ENCODE measurements at places on chromosomes 6 and 20. TPM values are rescaled to one million over a fixed set of nuclear protein-coding genes. Genes with fewer than 3 reads are reported as not detected.

GRCh38 chr6:129267028-129267427, 384.1 kb downstream of the LAMA2 start:
- no peak for DNase-seq

- DNase-seq, result no peak
These were observed 32.2 kb upstream of the IPCEF1 start for GRCh38 chr6:154388803-154389202.

GRCh38 chr6:6224933-6225486, 95.5 kb downstream of the F13A1 start:
- DNase-seq, result no peak

GRCh38 chr6:132931936-132932514, 117.7 kb downstream of the RPS12 start:
- no peak for DNase-seq

- no peak for DNase-seq
These were observed 83.4 kb downstream of the MAP7 start for GRCh38 chr6:136466777-136467176.

DNA sequence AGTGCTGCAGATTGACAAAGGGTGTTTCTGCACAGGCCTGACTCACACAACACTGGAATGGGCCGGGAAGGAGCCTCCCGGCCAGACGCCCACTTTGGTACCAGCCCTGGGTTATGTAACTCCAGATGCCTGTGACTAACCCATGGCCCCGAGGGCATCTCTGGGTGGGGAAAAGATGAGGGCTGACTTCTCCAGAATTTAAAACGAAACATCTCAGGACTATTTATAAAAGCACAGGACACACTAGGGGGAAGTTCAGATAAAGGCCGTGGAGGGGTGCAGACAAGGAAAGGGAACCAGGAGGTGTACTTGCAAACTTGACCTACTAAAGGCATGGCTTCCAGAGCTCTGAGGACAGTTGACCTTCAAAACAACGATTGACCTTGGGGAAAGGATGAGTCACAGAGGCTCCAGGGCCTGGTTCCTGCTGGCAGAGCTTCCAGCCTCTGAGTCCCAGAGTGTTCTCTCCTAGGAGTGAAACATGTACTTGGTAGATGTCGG, 196.9 kb downstream of the NFATC2 start:
- no peak for DNase-seq

DNA sequence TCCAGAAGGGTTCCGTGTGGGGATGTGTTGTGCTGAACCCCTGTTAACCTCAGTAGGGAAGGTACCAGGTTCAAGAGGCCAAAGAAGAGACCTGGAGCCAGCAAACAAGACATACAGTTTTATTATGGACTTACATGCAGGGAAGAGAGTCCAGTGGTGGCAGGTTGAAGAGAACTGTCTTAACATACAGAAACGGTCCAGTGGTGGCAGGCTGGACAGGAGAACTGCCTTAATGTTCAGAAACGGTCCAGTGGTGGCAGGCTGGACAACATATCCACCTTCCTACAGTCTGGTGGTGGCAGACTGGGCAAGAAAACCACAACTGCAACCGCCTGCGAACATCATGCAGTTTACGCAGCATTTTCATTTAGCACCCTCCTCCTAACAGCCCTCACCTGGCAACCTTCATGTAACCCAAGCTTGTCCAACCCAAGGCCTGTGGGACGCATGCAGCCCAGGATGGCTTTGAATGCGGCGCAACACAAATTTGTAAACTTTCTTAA, 75.9 kb downstream of the PHACTR3 start:
- DNase-seq, result no peak

GRCh38 chr6:98477231-98477630, 357.1 kb upstream of the POU3F2 start:
- DNase-seq, result no peak

DNA sequence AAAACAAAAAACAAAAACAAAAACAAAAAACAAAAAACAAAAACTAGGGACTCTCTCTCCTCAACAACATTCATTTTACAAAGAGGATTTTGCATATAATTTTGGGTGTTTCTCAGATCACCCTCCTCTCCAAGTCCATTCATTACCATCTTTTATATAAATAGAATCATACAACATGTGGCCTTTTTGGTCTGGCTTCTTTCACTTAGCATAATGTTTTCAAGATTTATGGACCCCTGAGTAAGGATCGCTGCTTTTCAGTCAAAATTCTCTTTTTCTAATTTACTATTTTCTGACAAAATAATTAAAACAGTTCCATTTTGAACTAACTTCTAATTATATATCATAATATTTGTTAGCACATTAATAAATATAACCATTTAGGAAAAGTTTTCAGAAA, 94.8 kb downstream of the UBE3D start:
- no peak for DNase-seq

DNA sequence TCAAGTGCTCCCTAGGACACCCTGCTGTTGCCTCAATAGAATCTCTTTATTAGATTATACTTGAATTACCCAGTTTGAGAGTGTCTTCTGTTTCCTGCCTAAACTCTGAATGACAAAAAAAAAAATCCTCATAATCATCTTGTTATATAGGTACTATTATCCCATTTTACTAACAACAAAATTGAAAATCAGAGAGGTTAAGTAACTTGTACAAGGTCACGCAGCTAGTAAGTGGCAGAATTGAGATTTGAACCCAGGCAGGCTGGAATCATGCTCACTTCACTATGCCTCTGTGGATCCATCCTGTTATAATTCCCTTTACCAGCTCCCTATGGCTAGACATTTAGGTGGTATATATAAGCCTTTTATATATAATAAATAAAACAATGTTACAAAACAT, 36.6 kb upstream of the UBR2 start:
- DNase-seq, result no peak

GRCh38 chr20:658731-659291, 5.8 kb upstream of the SRXN1 start:
- DNase-seq, result no peak

- DNase-seq, result no peak
These were observed 24.0 kb downstream of the BTBD3 start for GRCh38 chr20:11941593-11942246.

DNA sequence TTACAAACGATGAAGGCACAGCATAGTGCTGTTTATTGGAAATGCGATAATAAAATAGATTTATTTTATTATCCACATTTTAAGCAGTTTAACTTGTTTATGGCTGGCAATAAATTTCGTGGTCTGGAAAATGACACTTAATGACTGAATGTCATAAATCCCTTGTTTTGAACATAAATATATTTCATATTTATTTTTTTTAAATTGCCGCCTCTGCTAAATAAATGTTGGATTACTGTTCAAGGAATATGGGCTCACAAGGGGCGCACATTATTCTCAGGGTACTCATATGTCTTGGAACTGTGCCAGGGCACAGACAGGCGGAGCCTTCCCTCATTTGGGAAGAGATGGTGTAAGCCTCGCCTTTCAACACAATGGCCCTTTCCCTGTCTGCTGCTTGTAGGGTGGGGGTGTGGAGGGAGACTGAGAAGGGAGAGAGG, 134.3 kb downstream of the PXDC1 start:
- DNase-seq, result no peak

DNA sequence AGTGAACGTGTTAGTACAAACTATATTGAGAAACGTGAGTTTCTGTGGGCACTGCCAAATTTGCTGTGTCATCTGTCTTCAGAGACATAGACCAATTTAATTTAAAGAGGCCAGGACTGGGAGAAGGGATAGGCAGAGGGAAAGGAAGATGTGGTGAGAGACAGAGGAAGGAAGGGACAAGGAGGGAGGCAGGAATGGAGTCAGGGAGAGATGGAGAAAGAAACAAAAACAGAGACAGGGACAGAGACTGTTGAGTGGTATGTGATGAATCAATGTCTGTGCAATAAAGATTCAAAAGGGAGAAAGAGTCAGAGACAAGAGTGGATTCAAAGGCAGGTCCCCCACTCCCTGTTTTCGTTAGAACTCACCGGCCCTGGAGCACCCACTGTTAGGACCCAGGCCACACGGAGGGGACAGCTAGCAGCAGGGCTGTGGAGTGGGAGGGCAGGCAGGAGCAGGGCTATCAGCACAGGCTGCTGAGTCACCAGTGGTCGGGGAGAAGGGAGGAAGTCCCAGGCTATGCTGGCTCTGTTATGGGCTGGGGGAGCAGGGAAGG, 51.6 kb upstream of the CHD6 start:
- no peak for DNase-seq

DNA sequence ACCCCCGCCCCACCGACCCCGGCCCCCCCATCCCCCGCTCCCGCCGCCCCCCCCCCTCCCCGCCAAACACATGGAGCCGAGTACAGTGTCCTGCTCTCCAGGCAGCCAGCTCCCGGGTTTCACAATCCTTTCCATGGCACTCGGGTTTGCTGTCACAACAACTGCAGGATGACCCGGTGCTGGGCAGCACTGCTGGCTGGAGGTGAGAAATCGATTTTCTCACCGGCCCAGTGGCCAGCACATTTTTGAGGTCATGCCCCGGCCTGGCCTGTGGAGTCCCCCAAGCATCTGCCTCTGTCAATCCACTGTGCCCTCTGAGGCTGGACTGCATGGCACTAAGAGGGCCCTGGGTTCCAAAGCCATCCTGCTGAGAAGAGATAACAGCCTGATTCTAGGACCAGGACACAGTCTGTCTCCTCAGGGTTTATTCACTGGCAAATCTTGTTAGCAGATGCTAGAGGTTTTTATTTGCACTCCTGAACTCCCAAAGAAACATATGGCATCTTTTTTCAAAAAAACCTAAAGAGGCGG, 129.5 kb downstream of the NFATC2 start:
- no peak for DNase-seq

DNA sequence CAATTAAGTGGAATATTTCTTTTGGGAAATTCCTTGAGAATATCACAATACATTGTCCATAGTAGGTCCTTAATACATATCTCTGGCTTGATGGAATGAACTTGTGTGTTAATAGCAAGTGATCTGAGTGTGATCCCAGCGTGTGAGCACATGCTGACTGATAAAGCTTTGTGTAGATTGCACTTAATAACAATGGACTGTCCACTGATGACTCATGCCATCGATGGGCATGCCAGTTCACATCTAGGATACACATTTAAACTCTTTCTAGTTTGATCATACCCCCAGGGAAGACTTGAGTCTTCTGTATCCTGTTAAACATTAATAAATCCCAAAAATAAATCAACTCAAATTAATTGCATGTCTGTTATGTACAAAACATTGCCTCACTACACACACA, 454.3 kb upstream of the SPTLC3 start:
- no peak for DNase-seq

DNA sequence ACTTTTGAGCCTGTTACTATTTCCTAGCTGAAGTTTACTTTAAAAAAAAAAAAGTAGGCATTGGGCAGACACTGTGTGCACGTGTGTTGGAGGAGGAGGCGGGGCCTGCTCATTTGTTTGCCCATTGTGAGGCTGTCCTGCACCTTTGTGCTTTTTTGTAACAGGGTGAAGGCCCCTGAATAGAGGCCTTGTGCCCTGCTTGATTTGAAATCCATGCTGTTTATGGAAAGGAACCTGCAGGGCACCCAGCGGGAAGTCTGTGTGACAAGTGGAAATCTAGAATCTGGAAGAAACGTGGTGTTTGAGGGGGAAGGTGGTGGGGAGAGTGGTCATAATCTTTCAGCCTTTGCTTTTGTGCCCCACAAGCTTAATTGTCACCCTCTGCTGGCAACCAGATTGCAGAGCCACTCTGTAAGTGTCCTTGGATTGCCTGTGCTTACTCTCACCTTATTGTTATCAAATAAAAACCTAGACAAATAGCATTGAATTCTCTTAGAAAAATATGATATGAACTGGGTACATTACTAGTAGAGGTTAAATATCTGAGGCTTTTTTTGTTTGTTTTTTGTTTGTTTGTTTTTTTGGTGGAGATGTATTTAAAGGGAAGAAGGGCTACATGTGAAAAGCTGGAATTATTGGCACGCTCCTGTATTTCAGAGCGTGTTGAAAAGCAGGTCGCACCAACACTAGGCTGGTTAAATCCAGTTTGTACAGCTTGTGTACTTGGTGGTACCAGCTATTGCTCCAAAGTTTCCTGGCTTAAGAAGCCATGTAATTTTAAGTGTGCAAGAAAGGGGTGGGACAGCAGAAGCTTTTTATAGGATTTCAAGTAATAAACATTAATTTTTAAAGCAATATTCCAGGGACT, 156.3 kb downstream of the ARID1B start:
- DNase-seq, result no peak

- no peak for DNase-seq
These were observed 99.0 kb upstream of the TAB2 start for GRCh38 chr6:149218471-149218870.

DNA sequence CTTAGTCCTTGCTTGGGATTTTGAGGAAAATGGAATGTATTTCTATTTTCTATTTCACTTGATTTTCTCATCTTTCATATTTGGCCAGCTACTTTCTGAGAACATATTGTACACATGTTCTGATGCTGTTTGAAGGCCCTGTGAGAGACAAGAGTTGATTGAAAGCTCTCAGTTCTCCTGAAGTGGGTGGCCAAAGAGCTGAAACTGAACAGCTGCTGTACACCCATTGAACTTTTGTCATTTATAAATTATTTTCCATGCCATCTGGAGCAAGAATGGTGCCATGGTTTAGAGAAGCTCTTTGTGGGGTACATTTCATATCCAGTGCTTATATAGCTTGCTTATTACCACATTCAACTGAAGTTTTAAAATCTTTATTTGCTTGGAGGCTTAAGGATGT, 298.3 kb downstream of the PRL start:
- no peak for DNase-seq

DNA sequence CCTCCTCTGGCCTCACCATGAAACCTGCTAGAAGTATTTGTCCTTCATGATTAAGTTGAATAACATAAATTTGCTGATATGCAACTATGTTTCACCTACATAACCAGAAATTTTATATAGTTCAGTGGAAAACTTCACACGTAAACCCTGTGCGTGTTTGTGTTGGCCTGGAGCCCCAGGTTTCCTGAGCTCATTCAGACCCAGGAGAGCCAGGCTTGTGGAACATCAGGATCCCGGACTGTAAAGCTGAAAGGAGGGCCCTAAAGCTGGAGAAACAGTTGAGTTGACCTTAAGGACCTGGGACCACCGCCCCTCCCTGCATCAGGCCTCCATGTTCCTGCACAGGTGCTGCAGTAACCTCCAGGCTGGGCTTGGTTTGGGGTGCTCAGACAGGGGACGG, 3.1 kb upstream of the SPATS1 start:
- no peak for DNase-seq

- DNase-seq, result no peak
These were observed 50.8 kb upstream of the SASH1 start for GRCh38 chr6:148291876-148292275.

TNNC2 gene
- total RNA-seq, result 5.7 TPM

PSMB8 gene
- 22.0 TPM for total RNA-seq

RBBP8NL gene
- 0.43 TPM for total RNA-seq

RAMACL gene
- 0.97 TPM for total RNA-seq

PTK6 gene
- 0.17 TPM for total RNA-seq

SGK2 gene
- total RNA-seq, result 0.23 TPM

HCK gene
- 0.82 TPM for total RNA-seq

ZSCAN12 gene
- total RNA-seq, result 8.6 TPM

TUBB2B gene
- total RNA-seq, result 599 TPM

CALHM6 gene
- total RNA-seq, result 0.93 TPM

NHSL1 gene
- 32.4 TPM for total RNA-seq

PAK1IP1 gene
- 46.4 TPM for total RNA-seq

SNAI1 gene
- total RNA-seq, result 6.5 TPM

FAM184A gene
- total RNA-seq, result 12.1 TPM

GRIK2 gene
- 2.2 TPM for total RNA-seq

DLK2 gene
- total RNA-seq, result 0.37 TPM

NOX3 gene
- not detected for total RNA-seq

WFDC10B gene
- total RNA-seq, result 0.54 TPM
